ENCODE measurements at places on chromosomes 3 and 15.

GRCh38 chr3:99825004-99825640 is 7.5 kb downstream of the CMSS1 start:
- peak; percentile 35 for DNase-seq

DNA sequence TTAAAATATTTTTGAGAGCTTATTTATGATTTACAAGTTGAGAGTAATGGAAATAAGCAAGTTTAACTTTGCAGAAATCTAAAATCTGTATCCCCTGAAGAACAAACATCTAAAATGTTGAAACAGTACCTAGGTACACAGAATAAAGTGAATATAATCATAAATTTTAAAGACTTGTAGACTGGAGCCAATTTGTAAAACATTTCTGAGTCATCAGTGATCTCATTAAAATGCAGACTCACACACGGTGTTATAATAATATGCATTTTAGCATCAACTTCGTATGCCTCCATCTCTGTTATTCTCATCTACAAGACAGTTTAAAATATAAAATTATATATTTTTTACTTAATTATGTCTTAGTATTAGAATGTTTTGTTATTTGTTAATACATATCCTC is 399.5 kb upstream of the GOLIM4 start:
- no peak for DNase-seq

- no peak for DNase-seq
These were observed 117.3 kb downstream of the RPL22L1 start for GRCh38 chr3:170752571-170753155.

GRCh38 chr15:66830823-66831222 is 128.8 kb downstream of the SMAD6 start:
- no peak for DNase-seq

- peak; percentile 24 for DNase-seq
These were observed 141.9 kb downstream of the BBX start for GRCh38 chr3:107664614-107665013.

DNA sequence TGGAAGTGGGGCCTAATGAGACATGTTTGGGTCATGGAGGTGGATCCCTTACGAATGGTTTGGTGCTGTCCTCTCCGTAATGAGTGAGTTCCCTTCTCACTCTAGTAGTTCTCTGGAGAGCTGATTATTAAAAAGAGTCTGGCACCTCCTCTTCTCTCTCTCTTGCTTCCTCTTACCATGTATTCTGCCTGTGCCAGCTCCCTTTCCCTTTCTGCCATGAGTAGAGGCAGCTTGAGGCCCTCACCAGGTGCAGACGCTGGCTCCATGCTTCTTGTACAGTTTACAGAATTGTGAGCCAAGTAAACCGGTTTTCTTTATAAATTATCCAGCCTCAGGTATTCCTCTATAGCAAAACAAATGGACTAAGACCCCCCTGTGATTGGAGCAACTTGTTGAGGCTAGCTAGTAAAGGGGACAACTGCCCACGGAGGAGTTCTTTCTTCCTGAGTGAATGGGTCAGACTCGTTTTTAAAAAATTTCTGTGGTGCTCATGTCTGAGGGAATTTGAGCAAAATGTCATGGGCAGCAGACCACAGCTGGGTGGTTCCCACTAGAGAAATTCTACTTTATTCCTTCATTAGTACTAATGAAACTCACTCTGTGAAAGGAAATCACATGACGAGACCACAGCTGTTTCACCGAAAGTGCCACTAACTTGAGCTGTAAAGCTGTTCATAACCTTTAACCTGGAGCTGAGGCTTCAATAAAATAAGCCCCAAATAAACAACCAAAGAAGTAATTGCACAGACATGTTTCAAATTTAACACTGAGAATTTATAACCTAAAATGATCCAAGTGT is 210.0 kb downstream of the NFKBIZ start:
- DNase-seq = no peak

GRCh38 chr3:14509796-14510100 is 30.4 kb downstream of the GRIP2 start:
- DNase-seq = no peak

- DNase-seq = no peak
These were observed 1.1 kb upstream of the VPS18 start for GRCh38 chr15:40893019-40893670.

GRCh38 chr3:134056464-134056891 is 26.8 kb upstream of the SLCO2A1 start:
- peak; percentile 69 for DNase-seq

- peak; percentile 66 for DNase-seq
These were observed 67.9 kb downstream of the IQCH start for GRCh38 chr15:67322481-67322880.

DNA sequence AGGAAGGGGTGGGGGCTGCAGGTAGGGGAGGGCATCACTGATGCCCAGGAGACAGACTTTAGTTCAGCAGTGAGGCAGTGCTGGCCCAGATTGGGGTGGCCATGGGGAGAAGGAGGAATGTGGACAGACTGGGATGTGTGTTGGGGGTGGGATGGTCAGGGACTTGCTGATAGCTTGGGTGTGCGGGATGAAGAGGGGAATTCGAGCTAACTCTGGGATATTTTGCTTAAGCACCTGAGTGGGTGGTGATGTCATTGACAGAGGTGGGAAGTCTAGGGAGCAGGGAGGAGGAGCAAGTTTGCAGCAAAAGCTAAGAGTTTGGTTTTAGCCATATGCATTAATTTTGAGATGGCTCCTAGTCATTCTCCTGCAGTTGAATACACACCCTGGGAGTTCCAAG is 207.5 kb downstream of the RPLP1 start:
- no peak for DNase-seq

DNA sequence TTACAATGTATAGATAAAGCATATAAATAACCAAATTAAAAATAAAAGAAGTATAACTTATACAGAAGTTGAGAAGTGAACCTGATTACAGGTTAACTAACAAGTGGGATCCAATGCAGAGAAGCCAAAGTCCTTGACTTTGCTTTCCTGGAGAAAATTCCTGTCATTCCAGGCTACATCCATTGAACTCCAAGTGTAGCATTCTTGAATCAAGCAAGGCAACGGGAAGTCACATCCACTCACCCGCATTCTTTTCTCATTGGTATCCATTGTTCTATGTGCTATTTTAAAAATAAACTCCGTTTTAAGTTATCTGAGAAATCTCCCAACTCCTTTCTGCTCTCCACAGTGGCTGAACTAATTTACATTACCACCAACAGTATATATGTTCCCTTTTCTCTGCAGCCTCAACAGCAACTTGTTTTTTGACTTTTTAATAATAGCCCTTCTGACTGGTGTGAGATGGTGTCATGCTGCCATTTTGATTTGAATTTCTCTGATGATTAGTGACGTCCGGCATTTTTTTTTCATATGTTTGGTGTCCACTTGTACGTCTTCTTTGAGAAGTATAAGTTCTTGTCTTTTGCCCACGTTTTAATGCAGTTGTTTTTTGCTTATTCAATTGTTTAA is 534.3 kb downstream of the ROBO1 start:
- no peak for DNase-seq

GRCh38 chr3:119534296-119534695 is 25.1 kb downstream of the CD80 start:
- DNase-seq = no peak

- DNase-seq = peak; percentile 41
These were observed 445 bp downstream of the EFCAB12 start for GRCh38 chr3:129428007-129428375.

All from choroid plexus epithelial cell (primary cell).